ENCODE measurements at places on chromosomes 5 and 9.

- DNase-seq = peak; percentile 28
Observed at GRCh38 chr5:135154197-135154596, 120.2 kb upstream of the PITX1 start.

DNA sequence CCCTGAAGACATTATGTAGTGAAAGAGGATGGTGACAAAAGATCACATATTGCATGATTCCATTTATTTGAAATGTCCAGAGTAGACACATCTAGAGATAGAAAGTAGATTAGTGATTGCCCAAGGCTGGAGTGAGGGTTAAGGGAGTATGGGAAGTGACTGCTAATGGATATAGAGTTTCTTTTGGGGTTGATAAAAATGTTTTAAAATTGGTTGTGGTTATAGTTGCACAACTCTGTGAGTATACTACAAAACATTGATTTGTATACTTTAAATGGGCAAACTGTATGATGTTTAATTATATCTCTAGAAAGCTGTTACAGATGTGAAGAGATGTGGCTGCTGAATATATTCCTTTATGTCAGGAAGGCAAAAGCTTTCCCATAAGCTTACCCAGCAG lies 202.8 kb downstream of the CCDC171 start:
- no peak for DNase-seq

GRCh38 chr5:78242001-78242400 lies 52.5 kb downstream of the AP3B1 start:
- peak; percentile 38 for DNase-seq

DNA sequence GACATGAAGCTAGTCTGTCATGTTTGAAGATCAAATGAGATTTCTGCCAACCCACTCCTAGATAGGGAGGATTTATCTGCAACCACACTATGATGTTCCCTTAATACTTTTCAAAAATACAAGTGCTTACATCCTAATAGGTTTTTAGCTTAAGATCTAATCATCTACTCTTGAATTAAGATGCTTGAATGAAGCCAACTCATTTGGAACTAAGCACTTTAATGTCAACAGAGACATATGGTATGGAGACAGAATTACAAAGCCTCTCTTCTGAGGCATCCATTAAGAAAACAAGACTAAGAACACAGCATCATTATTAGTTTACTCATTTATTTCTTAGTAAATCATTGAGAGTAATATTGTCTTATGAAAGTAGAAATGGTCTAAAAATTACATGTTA lies 139.3 kb upstream of the NFIB start:
- DNase-seq = no peak

DNA sequence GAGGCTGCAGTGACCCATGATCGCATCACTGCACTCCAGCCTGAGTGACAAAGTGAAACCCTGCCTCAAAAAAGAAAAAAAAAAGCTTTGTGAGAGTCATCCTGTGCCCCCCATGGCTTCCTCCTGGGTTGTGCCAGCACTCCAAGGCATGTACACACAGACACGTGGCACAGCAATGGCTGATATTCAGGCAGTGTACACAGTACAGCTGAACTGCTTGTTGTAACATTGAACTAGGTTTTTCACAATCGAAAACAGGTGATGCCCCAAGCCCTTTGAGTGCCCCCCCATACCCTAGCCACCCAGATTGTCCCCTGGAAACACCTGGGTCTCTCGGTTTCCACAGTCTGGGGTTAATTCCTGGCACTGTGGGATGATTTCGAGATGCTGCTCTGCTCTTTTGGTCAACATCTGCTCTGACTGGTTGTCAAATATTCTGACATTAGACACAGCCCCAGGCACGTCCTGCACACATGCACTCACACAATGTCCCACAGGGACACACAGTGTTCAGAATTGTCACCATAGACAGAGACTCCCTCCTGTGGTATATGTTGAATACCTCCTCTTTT lies 9.2 kb downstream of the SPINK4 start:
- no peak for DNase-seq

GRCh38 chr5:79205965-79206364 lies 30.0 kb upstream of the JMY start:
- no peak for DNase-seq

GRCh38 chr9:117649126-117649525 lies 55.1 kb upstream of the TLR4 start:
- no peak for DNase-seq

DNA sequence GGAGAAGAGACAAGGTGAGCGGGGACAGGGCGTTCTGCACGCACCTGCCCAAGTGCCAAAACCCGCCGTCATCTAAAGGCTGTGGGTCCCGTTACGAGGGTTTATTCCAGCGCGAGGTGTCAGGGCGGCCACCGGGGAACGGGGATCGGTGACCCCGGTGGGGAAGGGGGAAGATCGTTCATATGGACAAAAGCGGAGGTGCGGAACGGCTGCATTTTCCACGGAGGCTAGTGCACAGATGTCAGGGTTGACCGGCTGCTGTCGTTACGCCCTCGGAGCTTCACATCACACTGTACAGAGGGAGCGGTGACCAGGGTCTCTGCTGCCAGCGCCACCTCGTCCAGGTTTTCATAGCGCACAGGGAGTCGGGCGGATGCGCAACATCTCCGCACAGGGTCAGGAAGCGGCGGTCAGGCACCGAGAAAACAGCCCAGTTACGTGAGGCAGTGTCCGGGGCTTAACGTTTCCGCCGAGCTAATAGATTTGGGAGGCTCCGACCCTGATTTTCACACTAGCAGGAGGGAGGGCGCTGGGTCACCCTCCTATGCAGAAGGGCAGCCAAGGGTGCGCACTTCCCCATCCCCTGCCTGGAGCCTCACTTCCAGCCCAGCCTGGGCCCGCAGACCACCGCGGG lies 13.5 kb downstream of the BTNL9 start:
- no peak for DNase-seq

DNA sequence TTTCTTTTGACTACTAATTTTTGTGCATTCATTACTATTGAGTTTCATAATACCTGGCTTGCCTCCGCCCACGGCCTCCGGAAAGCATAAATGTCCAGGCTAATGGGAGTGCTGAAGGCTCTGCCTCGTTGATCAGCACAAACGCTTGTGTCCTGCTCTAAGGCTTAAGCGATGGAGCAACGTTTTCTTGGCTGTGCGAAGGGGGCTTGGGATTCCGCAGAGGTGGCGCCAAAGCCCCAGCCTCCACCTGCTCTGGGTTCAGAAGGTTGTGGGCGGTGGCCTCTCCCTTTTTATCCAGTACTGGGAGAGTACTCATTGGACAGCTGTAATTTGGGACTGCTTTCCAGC lies 19.7 kb downstream of the ANXA2R start:
- DNase-seq = no peak

GRCh38 chr9:123828449-123828848 lies 101.5 kb downstream of the DENND1A start:
- DNase-seq = no peak

DNA sequence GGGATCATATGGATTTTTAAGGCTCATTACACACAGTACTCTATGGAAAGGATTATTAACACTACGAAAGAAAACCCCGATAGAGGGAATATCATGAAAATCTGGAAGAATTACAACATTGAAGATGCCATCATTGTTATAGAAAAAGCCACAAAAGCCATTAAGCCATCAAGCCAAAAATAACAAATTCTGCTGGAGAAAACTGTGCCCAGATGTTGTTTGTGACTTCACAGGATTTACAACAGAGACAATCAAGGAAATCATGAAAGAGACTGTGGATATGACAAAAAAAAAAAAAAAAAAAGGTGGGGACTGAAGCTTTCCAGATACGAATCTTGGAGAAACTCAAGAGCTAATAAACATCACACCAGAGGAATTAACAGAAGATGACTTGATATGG lies 433.8 kb upstream of the CDH6 start:
- no peak for DNase-seq

GRCh38 chr9:33123407-33124031 lies 43.6 kb downstream of the B4GALT1 start:
- DNase-seq = no peak

DNA sequence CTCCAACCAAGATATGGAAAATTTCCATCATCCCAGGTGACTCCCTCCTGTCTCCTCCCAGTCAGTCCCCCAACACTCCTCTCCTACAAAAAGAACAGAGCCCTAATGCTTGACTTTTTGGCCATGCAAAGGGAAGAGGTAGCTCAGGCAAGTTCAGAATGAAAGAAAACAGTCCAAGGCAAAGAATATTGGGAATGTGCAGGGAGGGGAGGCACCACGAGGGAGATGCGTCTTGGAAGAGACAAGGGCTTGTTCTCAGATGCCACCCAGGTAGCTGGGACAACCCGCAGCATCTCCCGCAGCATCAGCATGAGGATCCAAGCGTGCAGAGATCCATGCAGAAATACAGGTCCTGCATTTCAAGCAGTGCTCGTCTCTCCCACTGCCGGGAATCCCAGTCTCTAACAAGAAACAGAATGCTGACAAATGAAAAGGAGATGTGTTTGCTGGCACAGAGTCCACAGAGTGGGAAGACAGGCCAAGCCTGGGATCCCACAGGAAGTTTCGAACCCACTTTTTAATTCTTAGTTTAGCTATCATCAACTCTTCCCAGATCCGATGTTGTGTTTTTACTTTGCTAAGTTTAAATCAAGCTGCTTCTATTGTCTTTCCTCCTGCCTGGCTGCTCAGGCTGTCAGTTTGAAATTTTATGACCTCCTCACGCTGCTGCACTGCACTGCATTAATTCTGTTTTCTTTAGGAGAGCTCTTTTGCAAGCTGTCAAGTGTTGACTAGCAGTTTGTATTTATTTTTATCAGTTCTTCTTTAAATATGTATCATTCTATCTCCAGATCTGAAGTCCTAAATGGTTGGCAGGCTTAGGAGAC lies 86.8 kb upstream of the OSMR start:
- peak; percentile 46 for DNase-seq

DNA sequence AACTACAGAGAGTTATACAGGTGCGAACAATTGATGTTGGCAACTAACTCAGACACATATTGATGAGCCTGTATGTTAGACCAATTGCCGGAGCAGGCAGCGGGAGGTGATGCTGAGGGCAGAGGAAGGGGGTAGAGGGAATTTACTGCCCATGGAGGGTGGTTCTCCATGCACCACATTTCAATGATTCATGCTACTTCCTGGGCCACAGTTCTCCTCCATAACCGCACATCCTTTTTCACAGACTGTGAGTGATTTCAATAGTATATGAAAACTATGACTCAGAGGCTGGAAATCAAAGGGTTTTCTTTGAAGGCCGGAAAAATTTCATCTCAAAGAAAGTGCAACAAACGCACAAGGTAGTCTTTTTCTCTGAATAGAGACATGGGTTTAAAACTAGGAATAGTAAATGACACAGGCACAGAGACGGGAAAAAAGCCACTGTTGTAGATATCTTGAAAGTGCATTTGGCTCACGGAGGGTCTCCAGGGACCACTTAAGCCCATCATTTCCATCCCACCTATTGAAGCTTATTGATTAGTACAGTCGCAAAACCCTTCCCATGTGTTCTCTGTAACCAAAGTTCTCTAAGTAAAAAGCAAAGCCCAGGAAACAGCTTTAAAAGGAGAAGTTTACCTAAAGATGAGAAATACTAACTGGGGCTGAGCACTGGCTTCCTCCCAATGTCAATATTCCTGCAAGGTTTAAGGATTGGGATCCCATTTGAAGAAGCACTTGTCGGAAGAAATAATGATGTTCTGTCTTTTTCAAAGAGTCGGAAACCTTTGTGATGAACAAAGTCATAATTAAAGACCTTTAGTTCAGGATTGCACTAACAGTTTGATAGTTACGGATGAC lies 28.0 kb upstream of the ADAM19 start:
- peak; percentile 86 for DNase-seq

DNA sequence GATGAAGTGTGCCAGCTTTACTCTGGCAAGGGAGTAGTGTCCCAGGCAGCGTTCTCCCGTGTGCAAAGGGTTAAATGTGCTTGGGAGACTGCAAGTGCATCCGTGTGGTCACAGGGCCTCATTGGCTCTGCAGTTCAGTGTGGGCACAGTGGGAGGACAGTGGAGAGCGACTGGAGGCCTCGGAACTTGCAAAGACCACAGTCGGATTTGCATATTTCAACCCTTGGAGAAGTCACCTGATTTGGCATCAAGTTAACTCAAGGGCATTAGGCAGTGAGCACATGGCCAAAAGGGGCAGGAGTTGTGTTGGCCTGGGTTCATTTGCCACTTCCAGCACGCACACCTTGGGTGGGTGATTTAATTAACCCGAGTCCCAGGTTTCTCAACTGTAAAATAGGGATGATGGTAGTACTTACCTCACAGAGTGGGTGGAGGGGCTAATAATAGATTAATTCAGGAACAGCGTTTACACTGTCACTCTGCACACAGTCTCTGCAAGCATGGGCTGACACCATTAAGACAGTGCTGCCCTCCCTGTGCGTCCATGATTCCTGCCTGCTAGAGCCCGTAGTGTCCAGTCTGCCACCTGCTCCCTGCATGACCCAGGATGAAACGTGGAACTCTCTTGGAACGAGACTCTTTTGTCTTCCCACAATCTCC lies 22.7 kb downstream of the JADE2 start:
- no peak for DNase-seq

DNA sequence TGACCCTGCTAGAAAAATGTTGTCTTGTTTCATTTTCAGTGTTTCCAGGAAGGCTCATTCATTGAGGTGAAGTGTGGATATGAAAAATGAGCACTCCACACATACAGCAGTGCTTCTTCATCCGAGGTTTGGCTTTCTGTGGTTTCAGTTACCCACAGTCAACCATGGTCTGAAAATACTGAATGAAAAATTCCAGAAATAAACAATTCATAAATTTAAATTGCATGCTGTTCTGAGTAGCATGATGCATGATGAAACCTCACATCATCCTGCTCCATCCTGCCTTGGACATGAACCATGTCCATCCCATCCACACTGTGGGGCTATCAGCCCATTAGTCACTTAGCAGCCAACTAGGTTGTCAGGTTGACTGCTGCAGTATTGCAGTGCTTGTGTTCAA lies 10.4 kb upstream of the SLC45A2 start:
- DNase-seq = peak; percentile 90

- peak; percentile 83 for DNase-seq
Observed at GRCh38 chr5:14267991-14268708, 125.0 kb downstream of the TRIO start.

DNA sequence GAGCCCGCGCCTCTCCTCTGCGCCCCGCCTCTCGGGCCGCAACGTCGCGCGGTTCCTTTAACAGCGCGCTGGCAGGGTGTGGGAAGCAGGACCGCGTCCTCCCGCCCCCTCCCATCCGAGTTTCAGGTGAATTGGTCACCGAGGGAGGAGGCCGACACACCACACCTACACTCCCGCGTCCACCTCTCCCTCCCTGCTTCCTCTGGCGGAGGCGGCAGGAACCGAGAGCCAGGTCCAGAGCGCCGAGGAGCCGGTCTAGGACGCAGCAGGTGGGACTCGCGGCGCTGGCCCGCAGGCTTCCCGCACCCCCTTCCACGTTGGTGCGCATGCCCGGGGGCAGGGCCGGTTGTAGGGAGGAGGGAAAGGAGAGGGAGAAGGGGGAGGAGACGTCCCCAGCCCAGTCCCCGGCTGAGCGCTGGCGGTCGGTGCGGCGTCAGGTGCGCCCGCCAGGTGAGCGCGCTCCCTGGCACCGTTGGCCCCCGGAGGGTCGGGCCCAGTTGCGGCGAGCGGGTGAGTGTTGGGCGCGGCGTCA lies at the start of gene OCLN:
Gene OCLN, plus strand, starts transcription at position 400 of the 532 bp plus-strand sequence. CDS start 11,455 bp downstream, outside the sequence.
- no peak for DNase-seq

DNA sequence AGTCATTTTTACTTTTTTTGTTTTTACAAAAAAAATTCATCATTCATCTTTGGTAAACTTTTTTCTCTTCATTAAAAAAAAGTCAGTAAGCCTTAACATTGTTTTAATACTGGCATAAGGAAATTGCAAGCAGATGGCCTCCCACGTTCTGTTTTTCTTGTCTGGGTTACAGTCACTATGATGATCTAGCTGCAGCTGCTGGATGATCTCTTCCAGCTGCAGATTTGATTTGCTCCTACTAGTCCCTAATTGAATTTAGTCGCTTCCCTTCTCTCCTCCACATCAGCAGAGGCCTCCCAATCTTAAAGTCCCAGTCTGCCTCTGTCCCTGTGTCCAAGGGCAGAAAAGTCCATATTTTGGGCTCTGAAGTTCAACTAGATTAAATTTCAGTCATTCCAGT lies 106.8 kb upstream of the PTGER4 start:
- DNase-seq = peak; percentile 83
